EL (cell line): ENCODE measurements at places on chromosomes 3 and 15.

GRCh38 chr3:10259036-10259435, 10.8 kb downstream of the TATDN2 start:
- DNase-seq = no peak

- peak; percentile 30 for DNase-seq
These were observed 372.1 kb downstream of the LPP start for GRCh38 chr3:188526057-188526456.

DNA sequence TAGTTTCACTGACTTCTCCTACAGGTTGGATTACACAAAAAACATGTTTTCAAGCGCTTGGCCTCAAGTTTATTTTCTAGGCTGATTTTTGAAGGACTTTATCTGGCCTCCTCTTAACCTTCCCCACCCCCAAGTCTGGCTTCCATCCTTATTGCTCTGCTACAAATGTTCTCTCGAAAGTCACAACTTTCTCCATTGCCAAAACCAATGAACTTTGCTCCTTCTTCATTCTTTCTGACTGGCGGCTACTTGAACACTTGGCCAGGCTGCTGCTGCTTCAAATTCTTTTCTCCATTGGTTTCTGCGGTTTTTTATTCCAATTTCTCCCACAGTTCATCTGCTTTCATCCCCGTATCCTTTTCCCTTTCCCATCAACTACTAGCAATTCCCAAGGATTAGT, 106.6 kb downstream of the TOP2B start:
- no peak for DNase-seq

DNA sequence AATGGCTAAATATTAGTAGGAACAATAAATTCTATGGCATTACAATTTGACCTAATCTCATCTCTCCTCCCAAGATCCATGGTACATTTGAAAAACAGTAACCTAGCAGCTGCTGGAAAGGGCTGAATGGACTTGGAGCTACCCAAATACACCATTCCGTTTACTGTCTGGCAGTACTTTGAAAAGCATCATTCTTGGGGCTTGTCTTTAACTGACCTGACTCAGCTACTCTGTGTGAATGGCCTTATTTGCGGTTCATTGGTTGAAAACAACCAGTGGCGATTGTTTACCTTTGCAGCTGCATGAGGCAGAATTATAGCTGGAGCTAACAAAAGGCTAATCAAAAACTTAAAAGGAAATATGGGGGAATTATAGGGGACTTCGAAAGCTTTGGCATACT, 311.2 kb upstream of the MCTP2 start:
- DNase-seq = no peak

DNA sequence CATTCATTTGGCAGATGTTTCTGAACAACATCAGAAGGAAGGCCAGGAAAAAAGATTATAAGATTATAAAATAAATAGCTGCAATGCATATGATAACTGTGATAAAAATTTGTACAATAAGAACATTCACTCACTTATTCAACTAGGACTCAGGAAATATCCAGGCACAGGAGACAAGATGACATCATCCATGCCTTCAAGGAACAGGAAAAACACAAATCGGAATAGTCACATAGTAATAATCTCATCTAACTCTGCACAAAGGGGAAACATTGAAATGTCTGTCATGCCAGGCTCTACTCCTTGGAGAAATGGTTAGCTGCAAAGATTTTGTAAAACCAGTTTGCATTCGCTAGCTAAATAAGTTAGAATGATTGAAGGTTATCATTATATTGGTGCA, 233.5 kb upstream of the AGTR1 start:
- peak; percentile 53 for DNase-seq
